Esophagus mucosa (tissue), 1 donor: ENCODE measurements at places on chromosomes 5 and 9. TPM values are rescaled to one million over a fixed set of nuclear protein-coding genes. Genes with fewer than 3 reads are reported as not detected.

Gene CDH9
- total RNA-seq: not detected

Gene CDH10
- total RNA-seq: not detected

GRCh38 chr5:61055434-61056006, 106.7 kb downstream of the SMIM15 start:
- peak; percentile 59 for ATAC-seq

DNA sequence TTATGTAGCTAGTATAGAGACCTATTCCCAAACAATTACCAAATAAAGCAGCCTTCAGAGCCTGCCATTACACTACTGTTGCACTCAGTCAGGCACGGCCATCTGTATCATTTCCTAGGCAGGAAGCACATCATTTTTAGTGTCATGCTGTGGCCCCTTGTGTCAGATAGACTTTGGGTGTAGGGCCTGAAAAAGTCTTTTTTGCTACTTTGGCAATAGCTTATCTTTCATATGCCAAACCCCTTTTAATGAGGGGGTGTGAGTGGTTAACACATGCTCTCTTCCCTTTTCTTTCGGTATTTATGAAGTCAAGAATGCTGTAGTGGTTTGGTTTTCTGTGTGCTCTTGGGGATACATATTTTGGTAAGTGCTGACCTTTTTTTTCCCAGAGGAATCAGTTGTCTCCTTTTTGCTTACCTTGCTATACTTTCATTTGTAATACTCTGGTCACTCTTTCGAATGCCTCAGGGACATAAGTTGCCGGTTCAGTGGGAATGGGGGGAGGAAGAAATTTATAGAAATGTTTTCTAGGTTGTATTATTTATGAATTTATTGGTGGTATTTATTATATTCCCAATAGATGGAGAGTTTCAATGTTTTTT, 209.8 kb downstream of the CSNK1G3 start:
- ATAC-seq: no peak

DNA sequence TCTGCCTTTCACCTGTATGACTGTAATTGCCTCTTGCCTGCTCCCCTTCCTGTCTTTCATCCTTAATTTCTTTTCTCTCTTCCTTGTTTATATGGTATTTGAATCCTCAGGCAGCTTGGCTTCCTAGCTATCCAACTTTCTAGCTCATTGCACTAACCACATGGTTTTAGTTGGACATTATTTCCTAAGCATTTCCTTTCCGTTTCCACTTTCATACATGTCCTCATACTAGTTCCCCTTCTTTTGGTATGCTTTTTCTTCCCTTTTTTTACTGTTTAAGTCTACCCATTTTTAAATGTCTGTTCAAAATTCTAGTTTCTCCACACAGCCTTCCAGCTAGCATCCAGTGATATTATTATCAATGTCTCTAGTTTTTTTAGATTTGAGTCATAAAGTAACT, 6.6 kb downstream of the CWC27 start:
- ATAC-seq: no peak

- ATAC-seq: no peak
Measured at GRCh38 chr9:75017378-75017777, 10.7 kb downstream of the CARNMT1 start.

GRCh38 chr9:80866121-80866520, 823.2 kb downstream of the TLE1 start:
- no peak for ATAC-seq

DNA sequence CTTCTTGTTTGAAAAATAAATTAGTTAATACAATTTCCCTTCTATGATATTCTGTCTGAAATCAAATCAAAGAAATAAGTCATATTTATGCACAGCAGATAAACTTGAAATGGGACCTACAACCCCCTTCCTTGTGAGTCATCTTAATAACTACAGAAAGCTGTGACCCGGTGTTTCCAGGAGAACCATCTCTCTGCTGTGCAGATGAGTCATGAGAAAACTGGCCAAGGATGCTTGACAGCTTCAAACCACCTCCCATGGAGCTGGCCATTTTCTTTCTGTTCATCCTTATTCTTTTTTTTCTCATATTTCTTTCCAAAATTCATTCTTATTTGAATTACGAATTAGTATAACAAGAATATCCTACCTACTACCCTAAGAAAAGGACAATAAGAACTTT, 43.4 kb upstream of the NR4A3 start:
- ATAC-seq: peak; percentile 67

DNA sequence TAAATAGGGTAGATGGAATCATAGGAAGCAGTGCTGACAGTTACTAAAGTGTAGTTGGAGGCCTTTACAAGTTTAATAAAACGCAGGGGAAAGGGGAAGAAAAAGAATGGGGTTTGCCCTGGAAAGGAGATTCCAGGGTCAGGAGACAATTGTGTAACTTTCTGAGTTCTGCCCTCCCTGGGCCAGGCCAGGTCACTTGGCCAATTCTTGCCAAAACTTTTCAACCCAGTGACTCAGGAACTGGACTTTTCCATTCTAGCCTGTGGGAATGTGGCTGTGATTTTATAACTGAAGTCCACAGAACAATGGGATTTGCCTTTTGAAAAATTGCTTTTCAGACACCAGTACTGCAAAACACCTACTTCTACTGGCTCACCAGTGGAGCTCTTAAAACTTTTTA, 289.8 kb upstream of the ANKRD55 start:
- no peak for ATAC-seq
